ENCODE measurements at places on chromosomes 3 and 15.

DNA sequence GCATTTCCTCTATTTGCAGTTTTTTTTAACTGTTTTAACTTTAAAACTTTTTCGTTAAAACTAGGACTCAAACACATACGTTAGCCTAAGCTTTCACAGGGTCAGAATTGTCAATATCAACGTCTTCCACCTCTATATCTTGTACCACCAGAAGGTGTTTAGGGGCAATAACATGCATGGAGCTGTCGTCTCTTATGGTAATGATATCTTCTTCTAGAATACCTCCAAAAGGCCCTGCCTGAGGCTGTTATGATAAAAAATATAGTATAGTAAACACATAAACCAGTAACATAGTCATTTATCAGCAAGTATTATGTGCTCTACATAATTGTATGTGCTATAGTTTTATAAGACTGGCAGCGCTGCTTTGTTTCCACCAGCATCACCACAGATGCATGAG is 76.3 kb upstream of the MLF1 start:
- no peak for DNase-seq

DNA sequence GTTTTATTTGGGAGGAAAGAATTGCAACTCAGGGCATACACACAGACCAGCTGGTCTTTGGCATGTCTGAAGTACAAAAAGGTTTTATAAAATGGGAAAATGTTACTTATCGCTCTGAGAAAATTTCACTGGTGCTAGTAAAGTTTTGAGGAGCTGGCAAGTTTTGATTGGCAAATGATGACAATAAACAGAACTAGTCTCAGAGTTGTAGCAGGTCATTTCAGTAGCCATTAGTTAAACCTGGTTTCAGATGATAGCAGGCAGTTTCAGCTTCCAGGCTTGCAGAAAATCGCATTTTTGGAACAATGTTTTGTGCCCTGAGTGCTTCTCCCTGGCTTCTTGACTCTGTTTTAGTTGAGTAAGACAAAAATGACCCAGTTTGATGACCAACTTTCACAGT is 10.7 kb downstream of the B2M start:
- DNase-seq, result no peak

- peak; percentile 72 for DNase-seq
Observed at GRCh38 chr3:161096771-161097367, 8.3 kb downstream of the B3GALNT1 start.

GRCh38 chr3:135051409-135051973 is 256.4 kb downstream of the EPHB1 start:
- no peak for DNase-seq

DNA sequence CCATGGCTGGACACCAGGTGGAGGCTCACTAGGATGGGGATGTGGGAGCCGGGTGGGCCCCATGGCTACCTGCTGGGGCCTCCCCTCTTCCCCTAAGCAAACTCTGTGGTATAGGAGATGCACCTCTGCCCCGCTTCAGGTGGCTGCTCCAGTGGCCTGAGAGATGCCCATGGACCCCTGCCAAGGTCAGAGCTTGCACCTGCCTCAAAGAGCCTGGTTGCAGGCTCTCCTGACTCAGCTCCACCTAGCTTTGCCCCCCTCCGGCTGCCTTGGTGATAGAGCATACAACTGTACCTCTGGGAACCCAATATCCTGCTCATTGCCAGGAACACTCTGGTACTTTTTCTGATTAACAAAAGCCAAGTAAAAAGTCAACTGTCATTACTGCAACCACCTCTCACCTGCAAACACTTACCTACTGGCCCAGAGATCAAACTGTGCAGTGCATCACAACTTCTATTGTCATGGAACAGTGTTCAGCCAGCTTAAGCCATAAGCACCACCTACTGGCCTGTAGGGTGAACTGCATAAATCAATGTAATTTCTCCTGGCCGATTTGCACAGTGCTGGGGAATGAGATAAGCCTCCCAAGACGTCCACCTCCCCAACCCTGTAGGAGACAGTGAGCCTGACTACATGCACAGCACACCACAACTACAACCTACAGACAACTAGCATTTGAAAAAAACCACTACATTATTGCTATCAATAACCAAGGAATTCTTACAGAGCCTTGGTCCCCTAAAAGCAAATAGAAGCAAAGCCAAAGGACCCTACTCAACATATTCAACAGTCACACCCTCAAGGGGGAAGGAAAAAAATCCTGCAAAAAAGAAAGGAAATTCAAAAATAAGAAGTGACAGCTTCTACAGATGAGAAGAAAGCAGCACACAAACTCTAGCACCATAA is 352.4 kb upstream of the ARHGEF26 start:
- peak; percentile 78 for DNase-seq
